ENCODE measurements at places on chromosomes 16 and 17.

- DNase-seq = no peak
These were observed 23.2 kb upstream of the CFAP20 start for GRCh38 chr16:58152246-58152868.

DNA sequence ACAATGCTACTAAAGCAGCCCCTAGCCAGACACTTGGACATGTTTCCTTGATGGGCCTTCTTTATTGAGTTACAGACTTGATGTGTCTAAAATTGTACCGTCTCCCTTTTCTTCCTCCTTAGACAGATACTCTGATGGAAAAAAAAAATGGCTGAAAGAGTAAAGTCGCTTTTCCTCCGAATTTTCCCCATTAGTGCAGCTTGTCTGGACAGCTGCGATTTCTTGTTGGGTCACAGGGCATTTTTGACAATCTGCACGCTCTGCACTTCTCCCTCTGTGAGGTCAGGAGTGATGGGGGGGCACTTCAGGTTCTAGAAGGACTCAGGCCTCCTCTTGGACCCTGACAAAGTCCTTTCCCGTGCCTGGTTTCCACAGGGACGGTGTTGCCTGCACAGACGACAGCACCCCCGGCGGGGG is 968 bp upstream of the PRKAR1A start:
- no peak for DNase-seq

DNA sequence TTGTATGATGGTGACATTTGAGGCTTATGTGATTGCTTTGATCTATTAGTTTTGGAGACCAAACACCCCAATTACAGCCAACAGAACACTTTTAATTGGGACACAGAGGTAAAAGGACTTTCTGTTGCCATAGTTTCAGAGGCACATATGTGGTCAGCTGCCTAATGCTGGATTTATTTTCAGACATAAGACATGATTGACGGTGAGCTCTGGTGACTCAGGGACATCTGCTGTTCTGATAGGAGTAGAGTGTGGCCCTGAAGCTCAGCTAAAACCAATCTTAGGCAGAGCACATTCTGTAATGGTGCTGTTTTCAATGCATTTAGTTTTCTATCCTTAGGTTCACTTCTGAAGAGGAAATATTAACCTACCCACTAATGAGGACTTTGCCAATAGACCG is 247.1 kb downstream of the UTP18 start:
- no peak for DNase-seq

DNA sequence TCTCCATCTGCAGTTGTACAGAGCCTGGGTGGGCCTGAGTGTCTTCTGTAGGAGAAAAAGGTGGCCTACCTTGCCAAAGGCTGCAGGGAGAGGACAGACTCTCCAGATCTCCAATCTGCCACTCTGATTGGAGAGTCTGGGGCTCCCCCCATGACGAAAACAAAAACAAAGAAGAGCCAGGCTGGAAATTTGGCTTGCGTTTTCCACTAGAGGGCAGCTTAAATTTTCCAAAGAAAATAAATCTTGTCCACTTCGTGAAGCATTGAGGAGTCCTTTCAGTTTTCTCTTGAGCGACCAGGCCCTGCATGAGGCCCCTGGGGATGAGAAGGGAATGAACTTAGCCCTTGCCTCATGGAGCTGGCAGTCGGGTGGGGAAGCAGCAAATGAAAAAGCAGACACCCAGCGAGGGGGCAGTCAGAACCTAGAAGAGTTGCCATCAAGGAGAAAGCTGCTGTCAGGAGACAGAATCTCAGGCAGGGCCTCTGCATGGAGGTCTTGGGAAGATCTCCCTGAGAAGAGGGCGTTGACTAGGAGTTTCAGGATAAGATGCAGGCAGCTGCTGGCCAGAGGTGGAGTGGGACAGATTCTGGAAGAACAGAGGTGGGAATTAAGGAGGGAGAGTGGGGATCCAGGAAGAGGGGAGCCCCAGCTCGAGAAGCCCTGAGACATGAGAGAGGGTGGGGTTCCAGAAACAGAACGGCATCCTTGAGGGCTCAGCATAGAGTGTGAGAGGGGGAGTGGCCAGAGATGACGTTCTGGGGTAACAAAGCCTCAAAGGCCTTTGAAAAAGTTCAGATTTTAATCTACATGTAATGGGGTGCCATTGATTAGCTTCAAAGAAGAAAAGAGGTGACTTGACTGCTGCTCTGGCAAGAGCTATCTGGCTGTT is 8.4 kb upstream of the SHCBP1 start:
- DNase-seq = no peak

DNA sequence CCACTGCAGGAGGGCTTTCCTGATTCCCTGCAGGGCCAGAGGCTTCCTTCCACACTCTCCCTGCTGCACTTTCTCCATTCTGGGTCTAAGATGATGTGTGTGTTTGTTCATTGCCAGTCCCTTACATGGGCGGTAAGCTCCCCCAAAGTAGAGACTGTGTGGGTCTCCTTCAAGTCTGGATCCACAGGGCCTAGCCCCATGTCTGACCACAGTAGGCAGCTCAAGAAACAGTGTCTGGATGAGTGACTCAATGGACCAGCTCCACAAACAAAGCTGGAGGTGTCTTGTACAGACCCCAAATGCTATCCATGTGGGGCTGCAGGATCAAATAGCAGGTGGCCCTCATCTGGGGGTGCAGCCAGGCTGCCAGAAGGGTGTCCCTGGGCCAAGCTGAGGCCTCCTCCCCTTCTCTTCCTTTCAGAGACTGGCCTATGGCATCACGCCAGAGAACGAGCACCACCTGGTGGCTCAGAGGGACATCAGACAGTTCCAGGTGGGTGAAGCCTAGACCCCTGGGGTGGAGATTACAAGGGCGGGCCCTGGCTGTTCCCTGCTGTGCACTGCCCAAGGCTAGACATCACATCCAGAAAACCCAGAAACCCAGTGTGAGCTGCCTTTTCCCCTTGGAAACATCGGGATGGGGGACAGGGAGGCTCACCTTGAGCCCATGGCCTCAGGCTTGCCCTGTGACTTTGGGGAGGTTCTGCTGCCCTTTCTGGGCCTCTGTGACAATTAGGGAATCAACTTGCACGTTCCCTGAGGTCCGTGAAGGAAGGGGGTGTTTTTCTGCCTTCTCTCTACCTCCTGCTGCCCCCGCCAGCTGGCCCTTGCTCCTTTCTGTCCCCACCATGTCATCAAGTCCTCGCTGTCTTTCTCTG is 45.9 kb downstream of the SLC6A2 start:
- DNase-seq = peak; percentile 6

DNA sequence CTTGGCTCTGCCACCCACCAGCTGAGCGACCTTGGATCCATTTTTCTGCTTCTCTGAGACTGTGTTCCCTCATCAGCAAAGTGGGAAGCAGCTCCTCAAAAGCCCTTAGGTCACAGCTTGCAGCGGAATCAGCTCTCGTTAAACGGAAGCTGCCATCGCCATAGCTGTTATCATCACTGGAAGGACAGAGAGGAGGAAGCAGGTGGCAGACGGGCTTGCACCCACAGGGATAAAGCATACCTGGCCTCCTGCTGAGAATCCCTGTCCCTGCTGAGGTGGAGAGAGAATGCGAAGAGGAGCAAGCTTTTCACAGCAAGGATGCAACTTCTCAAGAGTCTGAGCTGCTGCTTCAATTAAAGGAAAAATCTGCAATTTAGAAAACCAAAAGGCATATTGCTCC is 106.6 kb downstream of the CLEC16A start:
- DNase-seq = no peak

- no peak for DNase-seq
These were observed 96.9 kb downstream of the SKAP1 start for GRCh38 chr17:48333034-48333530.

DNA sequence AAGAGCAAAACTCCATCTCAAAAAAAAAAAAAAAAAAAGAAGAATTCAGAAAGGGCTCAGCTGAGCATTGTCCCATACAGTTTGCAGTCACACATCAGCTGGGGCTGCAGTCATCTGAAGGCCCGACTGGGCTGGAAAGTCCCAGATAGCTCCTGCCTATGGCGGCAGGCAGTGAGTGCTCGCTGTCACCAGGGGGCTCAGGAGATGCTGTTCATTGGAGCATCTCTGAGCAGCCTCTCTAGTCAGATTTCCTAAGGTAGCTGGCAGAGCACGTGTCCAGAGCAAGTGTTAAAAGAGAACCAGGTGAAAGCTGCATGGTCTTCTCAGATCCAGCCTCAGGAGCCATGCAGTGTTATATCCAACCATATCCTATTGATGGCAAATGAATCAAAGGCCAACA is 75.8 kb downstream of the WSCD1 start:
- no peak for DNase-seq

DNA sequence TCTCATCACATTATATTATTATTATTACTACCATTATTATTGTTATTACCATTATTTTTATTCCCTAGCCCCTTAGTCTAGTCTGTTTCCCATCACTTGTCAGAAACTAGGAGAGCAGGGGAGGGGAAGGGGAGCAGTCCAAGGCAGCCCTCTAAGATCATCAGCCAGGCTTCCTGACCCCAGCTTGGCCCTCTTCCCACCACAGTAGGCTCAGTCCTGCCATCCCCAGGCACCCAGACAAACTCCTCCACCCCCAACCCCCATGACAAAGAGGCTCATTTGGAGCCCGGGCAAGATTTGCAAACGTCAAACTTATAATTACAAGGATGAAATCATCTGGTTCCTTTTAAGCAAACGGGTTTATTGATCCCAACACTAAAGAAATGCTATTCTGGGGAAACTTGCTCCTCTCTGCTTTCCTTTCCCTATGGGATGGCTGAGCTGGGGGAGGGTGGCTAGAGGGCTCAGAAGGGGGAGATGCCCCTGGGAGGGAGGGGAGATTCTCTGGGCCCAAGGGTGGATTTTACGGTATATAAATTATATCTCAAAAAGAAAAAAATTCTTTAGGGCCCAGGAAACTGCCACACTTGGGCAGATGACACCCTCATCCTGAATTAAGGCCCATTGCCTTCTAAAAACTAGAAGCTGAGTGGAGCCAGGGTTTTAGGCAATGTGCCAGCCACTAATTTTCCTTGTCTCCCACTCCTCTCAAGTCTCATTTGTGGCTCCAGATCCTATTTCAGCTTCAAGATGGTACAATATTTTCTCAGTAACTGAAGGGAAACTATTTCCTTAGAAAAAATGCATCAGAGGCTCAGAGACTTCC is 4.4 kb upstream of the CBFB start:
- no peak for DNase-seq

DNA sequence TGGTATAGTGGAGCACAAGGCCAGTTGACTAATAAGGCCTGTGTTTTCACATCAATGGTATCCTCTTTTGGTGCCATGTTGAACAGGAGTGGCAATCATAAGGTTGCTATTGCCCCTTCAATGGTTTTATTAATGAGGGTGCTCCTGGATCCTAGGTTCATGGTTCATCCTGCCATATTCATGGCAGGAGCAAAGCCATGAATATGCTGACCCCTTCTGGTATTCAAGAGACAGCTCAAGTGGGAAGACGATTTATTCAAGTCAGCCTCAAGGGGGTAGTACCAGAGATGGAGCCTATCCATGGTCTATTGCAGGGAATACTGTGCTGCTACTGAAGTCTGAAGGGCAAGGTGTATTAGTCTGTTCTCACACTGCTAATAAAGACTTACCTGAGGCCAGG is 2.6 kb downstream of the ABCA9 start:
- DNase-seq = no peak

GRCh38 chr16:86821895-86822294 is 243.5 kb downstream of the FOXL1 start:
- no peak for DNase-seq
